ENCODE measurements at places on chromosomes 1 and 21.

- peak; percentile 85 for DNase-seq
These were observed at the start of gene CATSPERE for GRCh38 chr1:244461245-244462071. Gene CATSPERE (plus strand): TSS chr1:244461273. CDS start chr1:244461430, 157 bp downstream.

DNA sequence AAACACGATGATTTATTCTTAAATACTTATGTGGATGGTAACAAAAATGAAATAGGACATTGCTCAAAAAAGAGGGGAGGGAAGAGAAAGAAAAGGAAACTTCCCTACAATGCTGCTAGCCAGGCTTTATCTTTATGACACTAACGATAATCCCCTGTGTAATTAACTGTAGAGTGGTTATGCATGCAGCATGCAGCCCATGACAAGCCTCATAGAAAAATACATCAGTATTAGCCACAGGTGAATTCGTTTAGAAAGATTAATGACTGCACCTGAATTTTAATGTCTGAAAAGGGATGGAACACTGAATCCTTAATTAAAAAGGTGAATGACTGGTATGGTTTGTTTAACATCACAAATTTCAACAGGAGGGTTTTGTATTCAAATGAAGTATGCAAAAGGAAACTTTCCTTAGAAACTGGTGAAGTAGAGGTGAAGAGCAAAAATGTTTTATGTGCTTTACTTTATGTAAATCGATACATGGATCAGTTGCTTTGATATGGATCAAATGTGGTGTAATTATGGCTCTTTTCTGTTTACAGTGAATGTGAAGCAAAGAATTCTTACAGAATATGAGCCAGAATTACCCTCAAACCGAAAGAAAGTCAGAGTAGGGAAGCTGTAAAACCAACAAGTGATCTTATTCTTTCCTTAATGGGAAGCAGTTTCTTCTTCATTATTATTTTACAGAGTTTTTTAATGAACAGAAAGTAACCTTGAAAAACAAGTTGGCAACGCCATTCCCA, 569.6 kb upstream of the ADGRL2 start:
- DNase-seq, result no peak

- DNase-seq, result no peak
These were observed 5.0 kb upstream of the DUSP23 start for GRCh38 chr1:159775716-159776115.

DNA sequence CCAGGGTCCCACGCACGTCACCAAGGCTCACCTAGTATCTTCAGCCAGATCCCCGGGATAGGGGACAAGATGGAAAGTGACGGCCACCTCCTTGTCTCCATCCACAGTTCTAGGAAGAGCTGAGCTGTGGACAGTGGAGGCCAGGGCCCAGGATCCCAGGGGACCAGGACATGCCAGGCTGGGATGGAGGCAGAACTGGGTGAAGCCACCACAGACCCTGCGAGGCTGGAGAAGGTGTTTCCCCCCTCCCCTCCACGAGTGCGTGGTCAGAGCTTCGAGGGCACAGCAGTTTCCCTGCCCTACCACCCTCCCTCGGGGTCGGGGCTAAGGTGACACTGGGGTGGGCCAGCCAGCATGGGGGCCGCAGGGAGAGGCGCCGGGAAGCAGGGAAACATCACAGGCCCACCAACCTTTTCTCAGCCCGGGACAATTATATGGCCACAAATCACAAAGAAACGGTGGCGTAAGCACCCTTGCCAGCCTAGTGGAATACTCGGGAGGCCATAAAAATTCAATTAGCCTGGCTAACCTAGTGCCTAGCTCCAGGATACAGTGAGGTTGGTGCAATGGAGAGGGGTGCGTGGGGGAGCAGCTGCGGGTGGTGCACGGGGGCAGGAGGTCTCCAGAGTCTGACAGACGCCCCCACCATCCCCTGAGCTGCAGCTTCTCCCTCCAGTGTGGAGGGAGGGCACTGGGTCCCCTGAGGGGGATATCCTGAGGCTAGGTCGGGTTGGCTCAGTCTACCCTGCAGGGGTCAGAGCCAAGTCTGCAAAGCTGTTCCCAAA, 13.4 kb downstream of the DRAXIN start:
- DNase-seq, result no peak
